ENCODE measurements at places on chromosomes 12 and 14.

DNA sequence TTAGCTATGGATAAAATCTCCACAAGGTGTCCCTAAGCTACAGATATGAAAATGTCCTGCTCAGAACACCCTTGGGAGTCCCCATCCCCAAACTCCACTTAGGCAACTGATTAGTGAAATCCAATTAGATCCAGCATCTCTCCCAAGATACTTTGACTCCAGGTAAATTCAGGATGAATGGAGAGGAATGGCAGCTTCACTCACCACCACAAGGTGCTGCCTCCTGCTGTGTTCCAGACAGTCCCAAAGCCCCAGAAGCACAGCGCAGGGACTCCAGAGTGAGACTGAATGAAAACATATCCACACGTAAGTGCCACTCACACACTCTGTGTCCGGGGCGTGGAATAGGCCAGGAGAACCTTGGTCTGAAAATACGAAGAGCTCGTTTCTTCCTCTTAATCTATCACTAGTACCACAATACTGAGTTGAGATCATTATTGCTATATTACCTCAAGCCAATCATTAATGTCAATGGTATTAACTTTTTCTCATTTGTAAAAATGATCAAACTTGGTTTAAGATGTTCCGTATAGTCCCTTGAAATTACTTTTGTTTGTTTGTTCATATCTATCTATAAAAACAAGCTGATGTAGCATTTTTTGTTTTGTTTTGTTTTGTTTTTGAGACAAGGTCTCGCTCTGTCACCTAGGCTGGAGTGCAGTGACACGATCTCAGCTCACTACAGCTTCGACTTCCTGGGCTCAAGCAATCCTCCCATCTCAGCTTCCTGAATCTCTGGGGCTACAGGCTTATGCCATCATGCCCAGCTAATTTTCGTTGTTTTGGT, 70.0 kb upstream of the BICD1 start:
- no peak for DNase-seq

DNA sequence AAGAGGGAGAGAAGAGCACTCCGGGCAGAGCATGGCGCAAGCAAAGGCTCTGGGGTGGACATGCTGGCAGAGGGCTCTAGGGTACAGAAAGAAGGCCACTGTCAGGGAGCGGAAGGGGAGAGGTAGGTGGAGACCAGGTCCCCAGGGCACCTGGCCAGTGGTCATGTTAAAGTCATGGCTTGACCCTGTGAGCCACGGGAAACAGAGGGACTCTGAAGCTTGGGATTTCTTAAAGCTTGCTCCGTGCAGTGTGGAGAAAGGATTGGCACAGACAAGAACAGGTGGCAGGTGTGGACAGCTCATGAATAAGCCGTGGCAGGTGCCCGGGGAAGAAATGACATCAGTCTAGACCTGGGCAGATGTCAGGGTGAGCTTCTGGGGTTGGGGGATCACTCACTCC, 413.8 kb downstream of the BCL11B start:
- DNase-seq = no peak

DNA sequence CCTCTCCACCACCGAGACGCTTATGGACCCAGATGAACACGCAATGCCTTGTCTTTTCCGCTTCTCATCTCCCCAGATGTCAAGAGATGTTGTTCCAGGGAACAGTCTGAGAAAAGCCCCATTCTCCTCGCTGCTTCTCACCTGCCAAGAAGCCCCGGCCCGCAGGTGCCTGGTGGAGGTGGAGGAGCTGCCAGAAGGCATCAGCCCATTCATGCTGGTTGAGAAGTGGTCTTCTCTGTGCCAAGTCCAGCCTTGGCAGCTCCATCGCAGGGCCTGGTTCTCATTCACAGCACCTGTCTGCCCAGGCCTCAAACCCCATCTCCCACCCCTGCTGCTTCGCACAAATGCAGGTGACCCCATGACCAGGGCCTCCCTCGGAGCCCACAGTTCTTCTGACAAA, 42.3 kb upstream of the TMEM263 start:
- DNase-seq = no peak

- DNase-seq = no peak
These were observed 242.2 kb upstream of the OR4E1 start for GRCh38 chr14:21915826-21916225.

GRCh38 chr12:109016016-109016415, 4.9 kb downstream of the SVOP start:
- no peak for DNase-seq

- DNase-seq = no peak
These were observed 33.5 kb downstream of the SLC6A12 start for GRCh38 chr12:180445-180844.

DNA sequence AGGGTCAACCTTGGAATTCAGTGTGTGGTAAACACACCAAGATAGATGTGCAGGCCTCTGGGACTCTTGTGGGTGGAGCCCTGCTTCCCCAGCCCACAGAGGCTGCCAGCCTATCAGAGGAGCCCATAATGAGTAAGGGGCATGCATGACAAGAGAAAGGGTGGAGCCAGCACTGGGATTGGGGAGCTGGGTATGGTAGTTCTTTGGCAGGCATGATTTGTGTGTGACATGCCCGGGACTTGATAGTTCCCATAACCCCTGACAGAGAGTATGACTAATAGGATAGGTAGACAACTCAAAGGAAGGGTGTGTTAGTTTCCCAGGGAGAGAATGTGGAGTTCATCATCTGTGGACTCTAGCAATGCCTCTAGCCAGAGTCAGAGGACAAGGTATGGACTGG, 143.0 kb downstream of the EMP1 start:
- no peak for DNase-seq
